ENCODE measurements at places on chromosomes 12 and 14.

GRCh38 chr12:26732005-26732908 lies 100.7 kb downstream of the ITPR2 start:
- no peak for DNase-seq

DNA sequence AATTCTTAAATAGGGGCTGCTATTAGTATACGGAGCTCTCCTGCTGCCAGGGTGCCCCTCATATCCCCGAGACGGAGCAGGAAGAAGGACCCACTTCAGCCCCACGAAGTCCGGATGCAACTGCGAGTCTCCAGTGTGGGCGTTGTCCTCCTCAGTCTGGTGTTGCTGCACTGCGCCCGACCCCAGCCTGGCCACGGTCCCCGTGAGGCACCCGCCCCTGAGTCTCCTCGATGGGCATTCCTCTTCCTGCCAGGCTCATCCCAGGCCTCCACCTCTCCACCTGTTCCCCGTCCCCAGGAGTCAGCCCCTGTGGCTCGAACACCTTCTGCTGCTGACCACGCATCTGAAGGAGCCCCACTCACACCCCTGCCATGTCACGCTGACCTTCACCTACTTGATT lies 68.1 kb upstream of the SFSWAP start:
- DNase-seq, result no peak

GRCh38 chr14:51607711-51608110 lies 44.0 kb upstream of the FRMD6 start:
- DNase-seq, result no peak

DNA sequence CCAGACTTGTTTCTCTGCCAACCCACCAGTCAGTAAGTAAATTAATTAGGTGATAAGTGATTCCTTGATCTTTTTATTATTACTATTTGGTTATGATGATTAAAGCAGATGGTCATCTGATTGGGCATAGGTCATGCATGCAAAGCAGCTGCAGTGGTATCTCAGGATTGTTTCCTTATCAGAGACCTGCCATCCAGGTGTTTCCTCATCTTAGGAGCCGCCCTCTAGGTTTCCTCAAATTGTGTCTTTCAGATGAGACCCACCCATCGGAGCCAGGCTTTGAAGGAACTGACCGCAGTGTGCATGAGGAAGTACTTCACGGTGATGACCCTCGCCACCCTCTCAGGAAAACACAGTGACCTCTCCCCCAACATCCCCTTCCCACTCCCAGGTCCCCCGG lies 63.3 kb downstream of the ZFP36L1 start:
- DNase-seq, result no peak

GRCh38 chr12:41073633-41074472 lies 114.3 kb upstream of the PDZRN4 start:
- no peak for DNase-seq

DNA sequence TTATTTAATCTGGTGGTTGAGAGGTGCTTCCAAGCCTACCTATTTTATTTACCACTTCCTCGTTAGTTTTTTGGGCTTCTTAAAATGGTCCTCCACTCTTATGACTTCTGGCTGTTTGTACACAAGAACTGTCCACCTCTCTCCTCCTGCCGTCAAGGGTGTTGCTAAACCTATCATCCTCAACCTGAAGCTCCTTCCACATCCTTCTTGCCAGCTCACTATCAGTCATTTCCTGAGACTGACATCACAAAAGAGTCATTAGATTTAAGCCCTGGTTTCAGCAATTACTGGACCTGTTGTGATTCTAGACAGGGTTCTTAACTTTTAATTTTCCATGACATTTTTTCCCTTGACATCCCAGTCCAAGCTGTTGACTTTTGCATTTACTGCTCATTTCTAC lies 91.9 kb downstream of the BICD1 start:
- DNase-seq, result no peak

GRCh38 chr12:16076970-16077522 lies 165.9 kb downstream of the DERA start:
- DNase-seq, result no peak

DNA sequence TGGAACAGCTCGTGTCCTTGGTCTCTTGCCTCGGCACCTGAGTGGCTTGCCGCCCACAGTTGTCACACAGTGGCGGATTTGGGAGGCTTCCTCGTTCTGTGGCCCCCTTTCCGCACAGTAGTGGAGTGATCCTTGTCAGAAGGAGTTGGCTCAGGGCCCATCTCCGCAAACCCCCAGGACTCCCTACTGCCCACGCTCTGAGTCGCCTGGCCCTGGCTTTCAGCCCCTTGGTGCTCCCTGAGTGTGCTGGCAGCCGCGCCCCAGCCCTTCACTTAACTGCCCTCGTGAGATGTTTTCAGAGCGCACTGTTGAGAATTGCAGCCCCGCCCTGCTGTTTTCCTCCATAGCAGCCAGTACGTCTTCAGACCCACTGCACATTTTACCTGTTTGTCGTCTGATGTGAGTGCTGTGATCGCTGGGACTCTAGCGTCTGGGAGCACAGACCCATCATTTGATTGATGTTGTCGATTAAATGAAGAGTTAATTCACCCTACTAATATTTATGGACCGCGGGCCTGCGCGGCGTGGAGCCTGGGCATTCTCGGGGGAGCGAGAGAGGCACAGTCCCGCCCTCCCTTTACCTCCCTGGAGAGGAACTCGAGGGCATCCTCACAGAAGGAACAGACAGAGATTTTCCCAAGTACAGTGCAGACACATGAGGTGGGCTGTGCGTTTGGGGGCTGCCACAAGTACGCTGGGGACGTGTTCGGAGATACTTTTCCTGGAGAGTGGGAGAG lies 91.8 kb downstream of the DDX51 start:
- DNase-seq, result no peak

DNA sequence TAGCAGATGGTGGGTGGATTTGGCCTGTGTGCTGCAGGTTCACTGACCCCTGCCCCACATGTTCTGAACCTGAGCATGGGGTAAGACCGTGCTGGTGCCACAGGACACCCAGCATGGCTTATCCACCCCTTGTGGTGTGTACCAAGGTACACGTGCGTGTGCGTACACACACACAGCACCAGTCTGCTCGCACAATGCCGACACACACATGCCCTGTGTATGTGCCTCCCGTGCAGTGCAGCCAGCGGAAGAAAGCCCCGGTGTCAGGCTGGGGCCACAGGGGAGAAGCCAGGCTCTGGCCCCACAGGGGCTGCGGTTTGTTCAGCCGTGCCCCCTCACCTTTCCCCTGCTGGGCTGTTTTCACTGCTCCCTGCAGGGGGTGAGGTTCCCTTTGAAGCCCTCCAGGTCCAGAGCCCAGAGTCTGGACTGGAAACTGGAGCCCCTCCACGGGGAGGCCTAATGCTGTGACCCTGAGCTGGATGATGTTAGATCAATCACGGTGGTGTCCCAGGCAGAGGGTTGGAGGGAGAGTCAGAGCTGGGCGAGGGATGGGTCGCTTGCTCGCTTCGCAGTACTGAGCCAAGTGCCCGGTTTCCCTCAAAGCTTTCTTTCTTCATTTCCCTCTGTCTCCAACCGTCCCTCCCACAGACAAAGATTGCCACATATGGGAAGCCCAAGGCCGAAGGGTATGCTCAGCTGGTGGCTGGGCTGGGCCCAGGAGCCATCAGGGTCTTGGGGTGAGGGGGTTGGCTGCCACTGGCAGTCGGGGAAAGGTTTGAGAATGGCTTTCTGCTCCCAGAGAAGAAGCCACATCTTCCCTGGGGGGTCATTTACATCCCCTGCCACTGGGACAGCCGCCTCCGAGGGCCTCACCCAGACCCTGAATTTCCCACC lies 6.2 kb downstream of the DTX1 start:
- peak; percentile 73 for DNase-seq

DNA sequence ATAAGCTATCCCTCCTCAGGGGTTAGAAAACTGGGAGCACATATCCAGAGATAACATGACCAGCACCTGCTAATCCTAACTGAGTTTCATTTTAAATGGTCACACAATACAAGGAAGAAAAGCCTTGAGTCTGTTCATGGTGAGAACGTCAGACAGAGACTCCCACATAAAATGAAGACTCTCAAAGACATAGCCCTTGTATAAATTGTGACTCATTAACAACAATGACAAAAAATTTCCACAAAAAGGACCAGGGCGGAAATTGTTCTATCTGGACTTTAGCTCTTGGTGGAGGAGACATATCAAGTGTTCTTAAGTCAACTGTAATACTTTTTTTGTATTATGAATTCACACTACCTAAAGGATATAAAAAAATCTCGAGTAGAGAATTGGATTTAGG lies 313.7 kb upstream of the DCN start:
- no peak for DNase-seq

- no peak for DNase-seq
Observed at GRCh38 chr12:128853600-128854197, 421 bp downstream of the GLT1D1 start.

GRCh38 chr12:63353559-63353958 lies 202.6 kb upstream of the AVPR1A start:
- no peak for DNase-seq

DNA sequence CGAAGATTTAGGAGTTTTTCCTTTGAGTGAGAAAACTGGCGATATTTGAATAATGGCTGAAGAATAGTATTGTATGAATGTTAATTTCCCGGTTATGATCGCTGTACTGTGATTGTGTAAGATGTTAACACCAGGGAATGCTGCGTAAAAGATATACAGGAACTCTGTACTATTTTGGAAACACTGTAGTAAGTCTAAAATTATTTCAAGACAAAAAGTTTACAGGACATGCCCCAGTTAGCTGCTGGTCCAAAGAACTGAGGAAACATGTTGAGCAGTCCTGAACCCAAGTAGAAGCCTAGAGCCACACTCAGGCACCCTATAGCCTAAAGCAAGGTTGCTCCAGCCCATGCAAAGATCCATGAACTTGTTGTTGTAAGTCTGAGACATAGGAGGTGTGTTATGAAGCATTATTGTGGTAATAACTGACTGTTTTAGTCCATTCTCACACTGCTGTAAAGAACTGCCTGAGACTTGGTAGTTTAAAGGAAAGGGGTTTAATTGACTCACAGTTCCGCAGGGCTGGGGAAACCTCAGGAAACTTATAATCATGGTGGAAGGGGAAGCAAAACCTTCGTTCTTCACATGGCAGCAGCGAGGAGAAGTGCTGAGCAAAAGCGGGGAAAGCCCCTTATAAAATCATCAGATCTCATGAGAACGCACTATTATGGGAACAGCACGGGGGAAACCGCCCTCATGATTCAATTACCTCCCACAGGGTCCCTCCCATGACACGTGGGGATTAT lies 99.8 kb upstream of the RESF1 start:
- no peak for DNase-seq

GRCh38 chr14:32762886-32763285 lies 175.8 kb upstream of the NPAS3 start:
- DNase-seq, result peak; percentile 7

DNA sequence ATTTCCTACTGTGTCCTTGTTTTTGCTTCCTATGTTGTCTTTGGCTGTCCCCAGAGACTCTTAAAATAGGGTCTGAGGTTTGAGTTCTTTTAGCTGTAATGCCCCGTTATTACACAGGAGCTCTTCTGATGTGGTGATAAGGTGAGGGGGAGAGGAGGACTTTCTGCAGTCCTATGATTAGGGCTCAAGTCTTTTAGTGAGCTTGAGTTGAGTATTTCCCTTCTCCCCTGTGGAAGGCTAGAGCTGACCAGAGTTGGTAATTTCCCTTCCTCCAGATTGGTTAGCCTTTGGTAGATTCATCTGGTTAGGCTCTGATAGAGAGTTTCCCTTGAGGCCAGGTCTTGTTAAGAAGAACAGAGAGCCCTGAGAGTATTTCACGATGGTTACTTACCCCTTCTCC lies 4.3 kb upstream of the HIF1A start:
- no peak for DNase-seq

DNA sequence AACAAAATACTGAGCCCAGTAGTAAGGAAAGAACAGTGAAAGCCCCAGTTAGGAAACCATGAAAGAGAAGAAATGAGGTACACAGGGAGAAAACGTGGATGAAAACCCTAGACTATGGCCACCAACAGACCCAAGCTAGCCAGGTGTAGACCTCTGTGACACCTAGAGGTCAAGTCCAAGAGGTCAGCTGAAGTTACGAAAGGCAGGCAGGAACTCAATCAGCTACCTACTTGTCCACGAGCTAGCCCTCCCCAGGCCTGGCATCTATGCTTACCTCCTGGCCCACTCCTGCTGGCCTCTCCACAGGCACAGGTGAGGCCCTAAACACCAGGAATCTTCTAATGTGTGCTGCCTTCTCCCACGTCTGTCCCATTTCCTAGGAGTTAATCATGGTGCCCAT lies 48.7 kb downstream of the DPF3 start:
- DNase-seq, result no peak

DNA sequence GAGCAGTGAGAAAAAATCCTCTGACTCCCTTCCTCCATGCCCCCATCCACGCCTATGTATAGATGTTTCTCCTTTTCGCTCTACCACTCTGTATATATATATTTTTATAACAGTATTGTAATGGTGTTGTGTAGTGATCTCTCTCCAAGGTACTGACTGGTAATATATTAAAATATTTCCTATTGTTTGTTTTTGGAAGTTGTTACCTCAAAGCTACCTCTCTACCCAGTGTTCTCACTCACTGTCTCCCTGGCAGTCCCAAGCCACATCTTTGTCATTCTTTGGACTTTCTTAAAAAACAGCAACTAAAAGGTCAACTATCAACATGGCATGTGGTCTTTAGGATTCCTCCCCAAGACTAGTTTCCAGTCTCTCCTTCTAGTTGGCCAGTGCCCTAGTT lies 15.7 kb upstream of the RMST start:
- no peak for DNase-seq

- no peak for DNase-seq
Observed at GRCh38 chr12:108099073-108099472, 30.0 kb upstream of the WSCD2 start.

- DNase-seq, result no peak
Observed at GRCh38 chr12:14741942-14742341, 45.5 kb upstream of the GUCY2C start.

DNA sequence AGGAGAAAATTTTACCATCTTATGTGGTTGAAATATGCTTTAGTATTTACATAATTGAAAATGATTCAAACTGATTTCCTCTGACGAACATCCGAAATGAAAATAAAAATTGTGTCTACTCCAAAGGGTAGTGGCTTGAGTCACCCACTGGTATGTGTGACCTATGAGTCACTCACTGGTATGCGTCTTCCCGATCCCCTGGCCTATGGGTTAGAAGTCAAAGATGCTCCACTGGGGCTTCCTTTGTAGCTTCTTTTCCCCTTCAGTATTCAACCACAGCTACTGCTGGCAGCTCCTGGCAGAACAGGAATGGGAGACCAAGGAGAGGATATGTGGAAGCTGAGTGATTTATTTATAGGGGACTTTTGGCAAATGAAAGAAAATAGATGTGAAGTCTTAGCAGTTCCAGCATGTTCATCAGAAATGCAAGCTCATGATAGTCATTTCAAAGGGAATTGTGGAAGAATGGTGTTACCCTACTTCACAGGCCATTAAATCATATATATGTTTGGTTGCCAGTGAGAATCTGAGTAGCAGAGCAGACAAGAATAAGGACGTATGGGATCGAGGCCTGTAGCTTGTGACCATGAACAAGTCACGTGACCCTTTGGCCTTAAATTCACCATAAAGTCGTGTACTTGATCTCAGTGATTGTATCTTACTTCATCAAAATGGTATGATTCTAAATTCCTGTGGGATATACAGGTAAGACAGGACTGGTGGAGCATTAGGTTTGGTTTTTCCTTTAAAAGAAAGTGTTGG lies 108.3 kb downstream of the CRADD start:
- DNase-seq, result peak; percentile 76

All from smooth muscle cell of the brain vasculature (primary cell).